HuH-7 (cell line): ENCODE measurements at places on chromosomes 12 and 14.

- DNase-seq, result no peak
Measured at GRCh38 chr12:70443062-70443673, 77.1 kb downstream of the KCNMB4 start.

DNA sequence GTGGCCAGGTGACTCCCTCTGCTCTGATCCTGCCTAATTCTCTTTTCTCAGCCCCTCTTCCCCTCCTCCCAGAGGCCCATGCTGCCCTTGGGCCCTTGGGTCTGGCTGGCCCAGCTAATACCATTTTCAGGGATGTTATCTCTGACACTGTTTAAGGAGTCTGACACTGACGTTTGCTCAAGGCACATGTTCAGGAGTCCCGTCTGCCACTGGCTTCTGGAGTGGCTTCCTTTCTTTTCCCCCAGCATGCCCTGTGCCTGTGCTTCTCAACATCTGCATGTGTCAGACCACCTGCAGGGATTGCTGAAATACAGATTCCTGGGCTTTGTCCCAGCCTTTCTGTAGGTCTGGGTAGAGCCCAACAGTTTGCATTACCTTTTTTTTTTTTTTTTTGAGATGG, 128.9 kb downstream of the BCL11B start:
- no peak for DNase-seq

DNA sequence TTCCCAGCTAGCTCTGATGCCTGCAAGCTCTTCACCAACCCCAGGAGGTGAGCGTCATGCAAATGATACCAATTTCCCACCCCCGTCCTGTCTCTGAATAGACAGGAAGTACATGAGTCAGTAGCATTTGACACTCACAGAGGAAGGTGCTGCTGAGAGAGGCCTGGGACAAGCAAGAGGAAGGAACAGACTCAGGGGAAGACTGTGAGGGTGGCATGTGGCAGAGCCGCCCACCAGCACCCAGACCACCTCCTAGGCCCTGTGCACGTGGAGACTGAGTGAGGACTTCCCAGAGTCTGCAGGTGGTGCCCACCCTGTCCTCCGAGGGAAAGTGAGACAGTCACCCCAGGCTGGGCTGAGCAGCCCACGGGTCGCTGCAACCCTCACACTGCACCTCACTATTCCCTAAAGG, 199.5 kb upstream of the SFSWAP start:
- no peak for DNase-seq

DNA sequence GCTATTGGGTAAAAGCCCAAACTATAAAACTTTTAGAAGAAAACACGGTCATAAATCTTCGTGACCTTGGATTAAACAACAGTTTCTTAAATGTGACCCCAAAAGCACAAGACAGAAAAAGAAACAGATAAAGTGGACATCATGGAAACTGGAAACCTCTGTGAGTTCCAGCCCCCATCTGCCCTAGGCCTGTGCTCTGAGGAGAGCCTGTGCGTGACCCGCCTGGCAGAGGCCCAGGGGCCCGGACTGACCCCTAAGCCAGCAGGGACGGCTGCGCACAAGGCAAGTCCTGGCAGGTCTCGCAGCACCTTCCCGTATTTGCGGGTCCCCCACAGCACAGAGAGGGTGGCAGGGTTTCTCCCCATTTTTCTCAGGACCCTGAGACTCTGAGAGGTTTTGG, 76.0 kb downstream of the CHGA start:
- no peak for DNase-seq

GRCh38 chr14:23663127-23663526, 27.0 kb downstream of the DHRS2 start:
- DNase-seq, result no peak

- no peak for DNase-seq
Measured at GRCh38 chr14:68585690-68586089, 207.2 kb downstream of the ZFP36L1 start.

- DNase-seq, result no peak
Measured at GRCh38 chr14:104957146-104958113, 20.7 kb downstream of the AHNAK2 start.

- DNase-seq, result no peak
Measured at GRCh38 chr14:37589715-37590427, 5.2 kb downstream of the FOXA1 start.

- no peak for DNase-seq
Measured at GRCh38 chr12:76711241-76711640, 52.7 kb upstream of the ZDHHC17 start.

DNA sequence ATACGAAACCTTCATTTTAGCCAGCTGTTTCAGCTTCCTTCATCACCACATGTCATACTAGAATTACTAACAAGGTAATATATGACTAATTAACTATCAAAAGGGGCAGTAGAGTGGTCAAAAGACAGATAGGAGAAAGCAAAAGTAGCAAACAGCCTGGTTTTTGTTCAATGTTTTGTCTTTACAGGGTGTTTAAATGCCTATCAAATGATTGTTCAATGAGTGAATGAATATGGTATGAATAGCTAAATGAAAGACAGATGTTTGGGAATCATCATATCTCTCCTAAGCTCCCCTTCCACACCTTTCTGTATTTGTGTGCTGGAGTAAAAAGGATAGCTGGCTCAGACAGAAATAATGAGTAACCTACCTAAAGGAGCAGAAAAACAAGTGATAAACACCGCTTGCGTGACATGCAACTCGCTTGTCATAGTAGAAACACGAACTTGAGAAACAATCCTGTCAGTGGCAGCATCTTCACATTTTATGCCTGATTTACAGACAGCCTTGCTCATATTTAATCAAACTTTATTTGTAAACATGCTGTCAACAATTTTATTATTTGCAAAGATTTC, 34.2 kb downstream of the ABCC9 start:
- DNase-seq, result no peak

GRCh38 chr14:103318750-103319419, 15.2 kb upstream of the EIF5 start:
- no peak for DNase-seq

DNA sequence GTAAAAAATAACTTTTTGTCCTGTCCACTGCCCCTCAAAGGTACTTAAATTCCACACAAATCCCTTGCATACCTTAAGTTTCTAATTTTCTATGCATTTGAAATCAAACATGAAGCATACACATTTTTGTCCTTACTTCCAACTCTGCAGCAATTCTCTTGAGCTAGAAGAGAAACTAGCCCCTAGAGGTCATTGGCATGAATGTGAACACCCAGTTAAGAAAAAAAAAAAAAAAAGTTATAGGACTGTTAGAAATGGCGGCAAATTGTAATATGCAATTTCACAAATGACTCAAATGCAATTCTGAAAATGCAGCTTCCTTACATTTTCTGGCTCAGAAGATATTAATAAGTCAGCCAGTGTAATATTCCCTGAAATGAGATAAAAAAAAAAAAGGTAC, 4.6 kb upstream of the ESR2 start:
- no peak for DNase-seq

GRCh38 chr14:89384023-89384422, 33.0 kb downstream of the FOXN3 start:
- no peak for DNase-seq

DNA sequence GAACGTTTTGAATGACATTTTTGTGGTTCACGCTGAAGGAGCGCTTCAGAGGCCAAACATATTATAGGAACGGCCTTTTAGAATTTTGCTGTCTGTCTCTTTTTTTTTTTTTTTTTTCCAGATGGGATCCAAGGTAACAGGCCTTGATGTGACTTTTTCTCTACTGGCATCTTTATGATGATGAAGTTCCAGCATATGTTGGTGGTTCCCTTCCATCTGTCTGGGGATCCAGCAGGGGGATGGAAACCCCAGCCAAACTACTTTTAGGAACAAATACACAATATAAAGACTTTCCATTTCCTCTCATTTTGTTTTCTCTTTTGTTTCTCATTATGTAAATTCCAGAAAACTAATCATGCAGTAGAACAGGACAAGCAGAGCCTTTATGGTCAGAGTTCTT, 239.3 kb upstream of the PRICKLE1 start:
- DNase-seq, result no peak

DNA sequence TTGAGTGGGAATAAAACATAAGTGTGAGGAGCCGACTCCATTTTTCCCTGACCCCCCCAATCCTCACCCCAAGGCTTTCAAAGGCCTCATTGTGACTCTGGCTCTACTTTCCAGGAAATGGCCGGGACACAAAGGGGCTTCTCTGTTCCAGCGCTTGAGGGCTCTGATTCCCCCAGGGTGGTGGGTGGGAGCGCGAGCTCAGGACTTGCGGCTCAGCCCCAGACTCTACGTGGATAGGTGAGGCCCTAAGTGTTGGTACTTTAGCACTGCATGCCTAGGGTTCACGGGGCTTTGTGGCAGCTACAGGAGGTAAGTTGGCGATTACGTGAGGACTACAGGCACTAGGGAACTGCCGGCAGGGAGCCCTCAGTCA, 553 bp downstream of the CNPY2 start:
- no peak for DNase-seq

DNA sequence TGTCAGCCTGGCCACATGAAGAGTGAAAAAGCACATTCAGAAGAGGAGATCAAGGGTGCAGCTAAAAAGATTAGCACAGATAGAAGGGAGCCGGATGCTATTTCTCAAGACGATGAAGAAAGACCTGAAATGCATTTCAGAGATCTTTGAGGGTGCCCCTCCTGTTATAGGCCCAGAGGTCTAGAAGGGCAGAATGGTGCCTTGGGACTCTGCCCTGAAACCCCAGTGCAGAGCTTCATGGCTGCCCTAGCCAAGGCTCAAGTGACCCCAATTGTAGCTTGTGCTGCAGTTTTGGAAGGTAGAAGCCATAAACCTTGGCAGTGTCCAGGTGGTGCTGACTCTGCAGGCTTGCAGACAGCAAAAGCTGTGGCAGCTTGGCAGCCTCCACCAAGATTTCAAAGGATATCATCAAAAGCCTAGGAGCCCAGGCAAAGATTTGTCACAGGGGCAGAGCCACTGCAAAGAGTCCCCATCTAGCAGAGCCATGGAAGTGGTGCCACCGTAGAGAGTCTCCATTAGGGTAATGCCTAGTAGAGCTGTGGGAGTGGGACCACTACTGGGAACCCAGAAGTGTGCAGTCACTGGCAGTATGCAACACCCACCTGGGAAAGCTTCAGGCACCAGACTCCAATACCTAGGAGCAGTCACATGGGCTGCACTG, 6.4 kb downstream of the LACRT start:
- no peak for DNase-seq

- DNase-seq, result no peak
Measured at GRCh38 chr14:105952222-105952621, 425.8 kb downstream of the TMEM121 start.

DNA sequence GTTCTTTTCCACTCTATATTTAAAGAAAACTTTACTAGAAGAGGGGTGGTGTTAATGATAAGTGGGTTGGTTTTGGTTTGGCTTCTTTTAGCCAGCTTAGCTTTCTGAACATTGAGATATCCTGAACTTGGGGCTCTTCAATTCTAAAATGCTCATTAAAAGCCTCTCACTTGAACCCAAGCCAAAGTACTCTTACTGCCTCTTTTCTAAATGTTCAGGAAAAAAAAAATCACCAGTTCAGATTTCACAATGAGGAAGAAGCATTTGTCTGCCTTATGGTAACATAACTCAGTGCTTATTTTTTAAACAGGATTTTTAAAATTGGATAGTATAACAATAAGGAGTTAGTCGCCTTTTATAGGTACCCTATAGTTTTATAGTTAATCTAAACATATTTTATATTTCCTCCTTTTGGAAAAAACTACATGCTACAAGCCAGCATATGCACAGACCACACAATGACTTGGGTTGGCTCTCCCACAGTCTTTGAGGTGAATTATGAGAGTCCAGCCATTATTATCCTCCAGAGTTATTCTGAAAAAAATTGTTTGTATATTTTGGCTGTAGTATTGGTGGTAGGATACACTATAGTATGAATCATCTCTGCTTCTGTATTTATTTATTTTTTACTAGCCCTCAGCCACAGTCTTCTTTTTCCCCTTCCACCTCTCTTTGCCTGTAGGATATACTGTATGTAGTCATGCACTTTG, 195.5 kb upstream of the TMPO start:
- DNase-seq, result no peak

DNA sequence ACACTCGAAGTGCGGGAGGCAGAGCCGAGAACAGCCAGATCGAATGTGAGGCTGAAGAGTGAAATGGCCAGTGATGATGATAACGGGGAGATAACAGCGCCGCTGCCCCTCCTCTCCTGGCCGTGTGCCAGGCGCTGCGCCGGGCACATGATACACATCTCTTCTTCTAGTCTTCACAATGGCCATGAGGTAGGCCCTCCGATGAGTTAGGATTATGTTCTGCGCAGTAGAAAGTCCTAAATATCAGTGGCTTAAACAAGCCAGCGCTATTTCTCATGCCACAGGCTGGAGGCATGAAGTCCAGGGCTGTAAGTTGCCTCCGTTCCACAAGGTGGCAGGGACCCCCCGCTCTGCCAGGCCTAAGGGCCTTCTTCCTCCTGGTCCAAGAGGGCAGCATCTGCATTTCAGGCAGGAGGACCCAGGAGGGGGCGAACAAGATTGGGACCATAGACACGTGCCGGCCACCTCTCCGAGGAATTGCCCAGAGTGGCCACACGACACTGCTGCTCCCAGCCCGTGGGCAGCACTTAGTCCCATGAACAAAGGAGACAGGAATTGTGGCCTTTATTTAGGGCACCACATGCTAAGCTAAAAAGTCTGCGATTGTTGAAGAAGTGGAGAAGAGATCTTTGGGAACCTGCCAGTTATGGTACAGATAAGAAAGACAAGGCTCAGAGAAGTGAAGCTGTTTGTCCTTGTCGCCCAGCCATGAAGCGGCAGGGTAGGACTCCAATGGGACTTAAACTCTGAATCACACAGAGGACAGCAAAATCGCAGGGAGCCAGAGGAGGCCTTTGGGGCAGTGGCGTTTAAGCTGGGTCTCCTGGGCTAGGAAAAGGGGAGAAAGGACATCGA, 10.9 kb upstream of the HVCN1 start:
- DNase-seq, result no peak

DNA sequence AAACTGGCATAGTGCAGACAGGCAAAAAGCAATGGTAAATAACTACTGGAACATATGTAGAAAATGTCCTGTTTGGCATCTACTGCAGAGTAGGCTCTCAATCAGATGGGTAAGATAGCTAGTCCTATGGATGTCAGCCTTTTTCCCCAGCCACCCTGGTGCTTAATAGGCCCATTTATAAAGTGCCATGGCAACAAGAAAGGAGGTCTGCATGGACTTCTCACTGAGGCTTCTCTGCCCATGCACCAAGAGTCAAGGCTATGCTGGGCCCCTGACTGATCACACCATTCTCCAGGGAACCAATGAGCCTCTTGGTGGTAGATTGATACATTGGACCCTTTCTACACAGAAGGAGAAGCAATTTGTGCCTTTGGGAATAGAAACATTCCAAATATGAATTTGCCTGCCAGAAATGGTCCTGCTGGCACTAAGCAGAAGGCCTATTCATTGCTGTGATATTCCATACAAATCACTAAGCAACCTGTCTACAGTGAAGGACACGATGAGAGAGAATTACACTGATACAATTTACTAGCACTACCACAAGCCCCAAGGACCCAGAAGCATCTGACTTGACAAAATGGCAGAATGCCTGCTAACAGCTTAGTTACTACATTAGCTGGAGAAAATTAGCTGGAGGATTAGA, 43.8 kb downstream of the RESF1 start:
- DNase-seq, result no peak
